MV-4-11 (cell line): ENCODE measurements at places on chromosomes 1 and 21.
A peak's percentile ranks its signal among the peaks of the same experiment; 100 is the strongest.

- no peak for DNase-seq
These were observed 140.5 kb downstream of the NTPCR start for GRCh38 chr1:233090746-233091494.

DNA sequence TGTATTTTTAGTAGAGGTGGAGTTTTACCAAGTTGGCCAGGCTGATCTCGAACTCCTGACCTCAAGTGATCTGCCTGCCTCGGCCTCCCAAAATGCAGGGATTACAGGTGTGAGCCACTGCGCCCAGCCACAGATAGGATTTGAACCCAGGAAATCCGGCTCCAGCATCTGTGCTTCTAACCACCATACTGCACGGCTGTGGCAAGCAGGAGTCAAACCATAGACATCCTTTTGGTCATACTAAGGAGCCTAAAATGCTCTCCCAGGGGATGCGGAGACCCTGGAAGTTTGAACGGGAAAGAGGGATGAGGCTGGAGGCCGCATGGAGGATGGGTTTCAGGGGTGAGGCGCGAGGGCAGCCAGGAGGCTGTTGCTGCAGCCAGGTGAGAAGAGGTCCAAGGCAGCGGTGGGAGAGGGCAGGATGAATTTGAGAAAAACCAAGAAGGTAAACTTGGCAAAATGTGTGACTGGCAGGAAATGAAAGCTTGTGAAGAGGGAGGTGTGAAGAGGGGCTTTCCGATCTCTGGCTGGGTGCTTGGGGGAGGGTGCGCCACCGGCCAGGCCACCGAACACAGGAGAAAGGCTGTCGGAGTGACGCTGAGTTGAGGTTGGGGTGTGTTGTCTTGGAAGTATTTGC, 24.0 kb upstream of the CDK18 start:
- no peak for DNase-seq

GRCh38 chr1:179493323-179493722, 82.4 kb downstream of the NPHS2 start:
- no peak for DNase-seq

GRCh38 chr21:36698385-36698980, 432 bp upstream of the SIM2 start:
- no peak for DNase-seq

GRCh38 chr1:90607736-90608135, 109.4 kb downstream of the BARHL2 start:
- DNase-seq: no peak

- no peak for DNase-seq
These were observed 74.0 kb upstream of the KCNE2 start for GRCh38 chr21:34289856-34290255.

- no peak for DNase-seq
These were observed 3.0 kb downstream of the ALG14 start for GRCh38 chr1:95069710-95070093.

GRCh38 chr1:160423966-160424365, 23.6 kb downstream of the VANGL2 start:
- no peak for DNase-seq

- DNase-seq: no peak
These were observed 8.7 kb downstream of the SZRD1 start for GRCh38 chr1:16375521-16376340.

DNA sequence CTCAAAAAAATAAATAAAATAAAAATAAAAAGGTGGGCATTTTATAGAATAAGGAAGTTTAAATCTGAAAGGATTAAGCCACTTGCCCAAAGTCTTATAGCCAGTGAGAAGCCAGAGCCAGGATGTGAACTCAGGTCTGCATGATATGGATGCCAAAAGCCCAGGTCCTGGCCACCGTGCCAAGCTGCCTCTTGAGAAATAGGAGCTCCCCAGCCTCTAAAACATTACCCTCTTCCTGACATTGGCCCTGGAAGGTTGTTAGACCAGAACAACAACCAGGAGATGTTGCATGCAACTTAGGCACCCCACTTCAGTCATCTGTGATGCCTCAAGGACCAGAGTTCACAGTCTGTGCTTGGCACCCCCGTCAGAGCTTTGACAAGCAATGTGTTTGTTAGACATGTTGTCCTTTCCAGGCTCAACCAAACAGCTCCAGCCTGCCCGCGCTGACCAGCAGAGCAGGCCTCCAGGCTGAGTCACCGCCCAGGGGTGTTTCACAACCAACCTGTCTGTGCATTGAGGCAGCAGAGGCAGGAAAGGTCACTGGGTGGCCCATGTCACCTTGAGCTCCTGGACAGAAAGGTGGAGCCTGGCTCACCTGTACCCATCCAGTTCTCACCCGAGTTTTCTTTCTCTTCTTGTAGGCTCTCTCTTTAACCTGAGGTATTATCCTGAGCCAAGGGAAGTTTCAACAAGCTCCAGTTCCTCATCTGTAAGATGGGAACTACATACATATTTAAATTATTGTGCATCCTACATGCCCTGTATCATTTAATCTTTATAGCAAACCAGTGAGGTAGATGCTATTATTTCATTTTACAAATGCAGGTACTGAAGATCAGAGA, 14.9 kb upstream of the MED18 start:
- peak; percentile 6 for DNase-seq

DNA sequence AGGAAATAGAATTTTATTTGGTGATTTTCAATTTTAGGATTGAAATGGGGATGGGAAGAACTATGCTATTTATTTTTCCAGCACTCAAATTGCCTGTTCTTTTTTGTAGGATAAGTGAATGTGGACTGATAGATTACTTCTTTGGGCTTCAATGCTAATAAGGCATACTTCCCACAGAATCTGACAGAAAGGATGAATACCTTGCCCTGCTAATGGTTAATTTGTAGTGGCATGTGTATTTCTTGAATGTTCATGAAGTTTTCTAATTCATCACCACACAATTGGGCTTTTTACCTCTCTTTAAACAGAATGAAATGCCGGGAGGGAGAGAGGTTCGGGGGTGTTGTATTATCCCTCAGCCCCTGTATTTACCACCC, 369.1 kb upstream of the ADGRL2 start:
- no peak for DNase-seq

DNA sequence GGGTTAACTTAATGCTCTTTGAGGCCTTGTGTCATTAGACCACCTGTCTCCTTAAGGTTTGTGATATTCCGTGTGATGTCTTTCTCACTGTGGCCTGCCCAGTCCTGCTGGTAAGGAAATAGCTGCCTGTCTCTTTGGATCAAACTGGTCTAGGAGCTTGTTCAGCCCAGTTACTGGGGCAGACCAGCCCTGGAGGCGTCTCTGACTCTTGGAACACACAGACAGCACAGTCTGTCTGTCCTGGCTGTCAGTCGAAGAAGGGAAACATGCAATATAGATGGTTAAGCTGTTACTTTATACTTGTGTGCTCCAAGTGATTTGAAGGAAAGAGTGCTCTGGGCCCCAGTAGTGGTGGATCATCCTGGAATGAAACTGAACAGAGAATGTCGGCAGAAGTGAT, 20.4 kb downstream of the PBX1 start:
- DNase-seq: no peak

DNA sequence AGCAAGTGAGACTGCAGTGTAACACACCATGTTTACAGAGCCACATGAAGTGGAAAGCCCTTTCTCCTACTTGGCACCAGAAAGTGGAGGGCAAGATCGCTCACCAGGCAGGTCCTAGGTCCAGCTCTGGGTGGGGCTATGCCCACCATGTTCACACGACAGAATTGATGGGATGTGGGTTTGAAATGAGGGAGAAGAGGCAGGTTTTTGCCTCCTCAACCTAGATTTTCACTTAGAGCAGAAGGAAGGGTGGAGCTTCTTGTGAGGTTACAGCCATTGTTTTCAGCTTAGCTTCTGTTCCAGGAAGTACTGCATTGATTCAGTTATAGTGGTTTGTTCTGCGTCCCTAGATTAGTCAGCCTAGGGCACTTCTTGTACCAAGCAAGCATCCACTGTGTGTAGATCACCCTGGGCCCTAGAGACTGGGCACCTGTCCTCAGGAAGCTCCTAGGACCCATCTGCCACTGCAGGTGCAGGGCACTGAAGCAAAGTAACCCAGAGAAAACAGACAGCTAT, 2.3 kb downstream of the CD53 start:
- peak; percentile 81 for DNase-seq

DNA sequence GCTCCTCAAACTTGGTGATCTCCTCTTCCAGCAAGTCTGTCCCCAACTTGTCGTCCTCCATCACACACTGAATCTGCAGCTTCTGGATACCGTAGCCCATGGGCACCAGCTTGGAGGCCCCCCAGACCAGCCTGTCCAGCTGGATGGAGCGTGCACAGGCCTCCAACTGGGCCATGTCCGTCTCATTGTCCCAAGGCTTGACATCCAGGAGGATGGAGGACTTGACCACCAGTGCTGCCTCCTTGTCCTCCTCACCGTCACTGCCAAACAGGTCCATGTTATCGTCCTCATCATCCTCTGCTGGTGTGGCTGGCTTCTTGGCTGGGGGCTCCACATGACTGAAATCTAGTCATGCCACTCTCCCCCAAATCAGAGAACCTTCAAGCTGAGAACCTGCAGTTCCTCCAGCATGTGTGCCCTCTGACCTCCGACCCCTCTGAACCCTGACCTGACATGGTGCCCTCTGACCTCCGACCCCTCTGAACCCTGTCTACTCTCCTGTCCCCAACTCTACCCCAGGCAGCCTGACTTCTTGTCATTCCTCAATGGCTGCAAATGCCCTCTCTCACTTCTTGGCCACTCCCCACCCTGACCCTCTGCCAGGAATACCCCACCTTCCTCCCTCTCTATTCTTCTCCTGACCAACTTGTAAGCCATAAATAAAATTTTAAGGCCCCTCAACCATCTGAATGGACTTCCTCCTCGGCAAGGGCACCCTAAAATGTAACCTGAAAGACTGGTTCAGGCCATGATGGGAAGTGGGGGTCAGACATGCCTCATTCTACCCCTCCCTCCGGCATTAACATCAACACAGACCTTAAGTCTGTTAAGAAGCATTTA, 275.7 kb upstream of the C1orf174 start:
- DNase-seq: no peak

GRCh38 chr1:19315378-19316198, 3.5 kb downstream of the SLC66A1 start:
- peak; percentile 91 for DNase-seq

- DNase-seq: no peak
These were observed 36.5 kb downstream of the FHAD1 start for GRCh38 chr1:15283526-15283925.

- DNase-seq: no peak
These were observed 24.9 kb downstream of the ETNK2 start for GRCh38 chr1:204126956-204127355.

DNA sequence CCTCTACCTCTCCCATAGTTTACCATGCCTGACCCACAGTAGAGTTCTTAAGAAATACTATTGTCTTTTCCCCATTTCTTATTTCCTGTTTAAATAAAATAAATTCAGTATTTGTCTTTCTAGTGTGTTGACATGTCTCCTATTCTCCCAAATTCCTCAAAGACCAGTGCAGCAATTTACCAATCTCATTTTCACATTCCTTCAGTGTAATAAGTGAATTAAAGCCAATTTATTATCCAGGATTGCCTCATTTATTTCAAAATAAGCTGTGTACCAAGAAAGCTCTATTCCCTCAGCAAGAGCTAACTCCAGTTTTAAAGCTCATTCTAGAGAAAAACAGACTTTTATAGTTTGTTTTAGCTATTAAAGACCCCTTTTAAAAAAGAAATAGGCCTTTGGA, 49.9 kb downstream of the DISC1 start:
- no peak for DNase-seq

GRCh38 chr1:31444725-31445448, 31.9 kb downstream of the SERINC2 start:
- peak; percentile 67 for DNase-seq

- no peak for DNase-seq
These were observed 5.0 kb downstream of the RABGGTB start for GRCh38 chr1:75791022-75791421.

GRCh38 chr1:245466261-245466660, 311.5 kb downstream of the KIF26B start:
- no peak for DNase-seq

- no peak for DNase-seq
These were observed 27.8 kb upstream of the IFNAR2 start for GRCh38 chr21:33201956-33202355.

DNA sequence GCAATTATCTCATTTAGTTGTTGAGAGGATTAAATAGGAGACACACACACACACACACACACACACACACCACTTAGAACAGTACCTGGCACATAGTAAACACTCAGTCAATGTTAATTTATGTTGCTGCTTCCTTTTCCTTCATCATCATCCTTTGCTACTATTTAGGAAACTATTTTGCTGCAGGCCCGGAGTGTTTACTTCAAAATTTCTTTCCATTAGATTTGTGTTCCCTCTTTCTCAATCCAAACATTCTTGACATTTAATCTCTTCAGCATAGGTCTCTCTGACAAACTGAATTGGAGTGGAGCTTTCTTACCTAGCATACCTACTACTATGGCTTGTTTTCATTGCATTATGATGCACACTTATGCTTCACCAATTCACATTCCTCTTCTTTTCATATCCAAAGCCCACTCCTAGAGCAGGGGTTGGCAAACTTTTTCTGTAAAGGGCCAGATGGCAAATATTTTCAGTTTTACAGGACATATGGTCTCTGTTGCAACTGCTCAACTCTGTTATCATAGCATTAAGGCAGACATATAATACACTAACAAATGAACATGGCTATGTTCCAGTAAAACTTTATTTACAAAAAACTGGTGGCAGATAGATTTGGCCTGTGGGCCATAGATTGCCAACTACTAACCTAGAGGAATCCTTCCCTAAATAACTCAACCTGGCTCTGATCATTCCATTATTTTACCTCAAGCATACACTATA, 49.5 kb downstream of the SCMH1 start:
- no peak for DNase-seq

DNA sequence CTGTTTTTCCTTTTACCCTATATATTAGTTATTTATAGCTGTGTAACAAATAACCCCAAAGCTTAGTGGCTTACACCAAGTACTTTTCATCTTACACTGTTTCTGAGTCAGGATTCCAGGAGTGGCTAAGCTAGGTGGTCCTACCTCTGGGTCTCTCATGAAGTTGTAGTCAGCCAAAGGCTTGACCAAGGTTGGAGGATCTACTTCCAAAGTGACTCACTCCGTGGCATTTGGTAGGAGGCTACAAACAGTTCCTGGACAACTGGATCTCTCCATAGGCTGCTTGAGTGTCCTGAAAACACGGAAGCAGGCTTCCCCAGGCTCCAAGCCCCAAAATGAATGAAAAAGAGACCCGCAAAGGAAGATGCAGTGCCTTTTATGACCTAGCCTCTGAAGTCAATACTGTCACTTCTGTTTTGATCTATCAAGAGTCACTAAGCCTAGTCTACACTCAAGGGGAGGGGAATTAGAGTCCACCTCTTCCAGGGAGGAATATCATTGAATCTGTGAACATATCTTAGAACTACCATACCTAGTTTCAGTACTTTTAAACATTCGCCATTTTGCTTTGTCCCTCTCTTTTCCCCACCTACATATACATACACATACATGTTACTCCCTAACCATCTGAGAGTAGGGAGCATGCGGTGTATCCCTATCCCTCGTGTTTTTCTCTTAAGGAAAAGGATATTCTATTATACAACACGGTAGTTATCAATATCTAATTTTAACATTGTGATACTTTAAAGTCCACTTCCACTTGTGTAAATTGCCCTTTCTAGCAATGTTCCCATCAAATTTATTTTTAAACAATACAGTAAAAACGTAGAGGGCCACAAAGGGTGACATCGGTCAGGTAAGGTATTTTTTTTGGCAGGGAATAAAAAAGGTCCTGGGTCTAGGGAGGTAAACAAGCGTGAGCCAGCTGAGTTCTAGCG, 67.2 kb downstream of the SLC35A3 start:
- DNase-seq: peak; percentile 7
